Bronchial smooth muscle cell (primary cell): ENCODE measurements at places on chromosomes 6 and 20. TPM values are rescaled to one million over a fixed set of nuclear protein-coding genes. Genes with fewer than 3 reads are reported as not detected.

The DNPH1 gene
- 38.8 and 64.5 TPM in 2 replicates for total RNA-seq

The KIF25 gene
- not detected in 2 replicates for total RNA-seq

The HLA-DRA gene
- total RNA-seq: 0.17 and 0.95 TPM in 2 replicates

The UST gene
- 15.1 and 15.9 TPM in 2 replicates for total RNA-seq

The PRDM1 gene
- total RNA-seq: 0.95 and 1.2 TPM in 2 replicates

The CDC25B gene
- total RNA-seq: 52.3 and 54.4 TPM in 2 replicates

The SH3BGRL2 gene
- 2.5 and 2.7 TPM in 2 replicates for total RNA-seq

The SAMD10 gene
- 0.34 and 0.47 TPM in 2 replicates for total RNA-seq

The ZFP57 gene
- total RNA-seq: 2.8 TPM in 1 of 2 replicates, not detected in the other

The OXT gene
- not detected in 2 replicates for total RNA-seq

The CDSN gene
- not detected in 2 replicates for total RNA-seq

The PAK5 gene
- not detected in 2 replicates for total RNA-seq

The CNKSR3 gene
- total RNA-seq: 3.0 and 3.6 TPM in 2 replicates
